ENCODE measurements at places on chromosomes 3 and 15. TPM values are rescaled to one million over a fixed set of nuclear protein-coding genes. Genes with fewer than 3 reads are reported as not detected.

- no peak overlapping the region for H3K27ac ChIP-seq
- no peaks in the 10 kb centered on the region for H3K4me1 ChIP-seq
- no peak overlapping the region for H3K4me3 ChIP-seq
- H3K27me3 ChIP-seq: no peaks in the 10 kb centered on the region
- no peaks in the 10 kb centered on the region for H3K36me3 ChIP-seq
Observed at GRCh38 chr3:111080413-111080812, 8.8 kb downstream of the NECTIN3 start.

GRCh38 chr3:126927846-126928245 lies 55.1 kb upstream of the PLXNA1 start:
- no peaks in the 10 kb centered on the region for H3K36me3 ChIP-seq
- no peaks in the 10 kb centered on the region for H3K4me1 ChIP-seq
- no peak overlapping the region for H3K27ac ChIP-seq
- H3K4me3 ChIP-seq: no peak overlapping the region

DNA sequence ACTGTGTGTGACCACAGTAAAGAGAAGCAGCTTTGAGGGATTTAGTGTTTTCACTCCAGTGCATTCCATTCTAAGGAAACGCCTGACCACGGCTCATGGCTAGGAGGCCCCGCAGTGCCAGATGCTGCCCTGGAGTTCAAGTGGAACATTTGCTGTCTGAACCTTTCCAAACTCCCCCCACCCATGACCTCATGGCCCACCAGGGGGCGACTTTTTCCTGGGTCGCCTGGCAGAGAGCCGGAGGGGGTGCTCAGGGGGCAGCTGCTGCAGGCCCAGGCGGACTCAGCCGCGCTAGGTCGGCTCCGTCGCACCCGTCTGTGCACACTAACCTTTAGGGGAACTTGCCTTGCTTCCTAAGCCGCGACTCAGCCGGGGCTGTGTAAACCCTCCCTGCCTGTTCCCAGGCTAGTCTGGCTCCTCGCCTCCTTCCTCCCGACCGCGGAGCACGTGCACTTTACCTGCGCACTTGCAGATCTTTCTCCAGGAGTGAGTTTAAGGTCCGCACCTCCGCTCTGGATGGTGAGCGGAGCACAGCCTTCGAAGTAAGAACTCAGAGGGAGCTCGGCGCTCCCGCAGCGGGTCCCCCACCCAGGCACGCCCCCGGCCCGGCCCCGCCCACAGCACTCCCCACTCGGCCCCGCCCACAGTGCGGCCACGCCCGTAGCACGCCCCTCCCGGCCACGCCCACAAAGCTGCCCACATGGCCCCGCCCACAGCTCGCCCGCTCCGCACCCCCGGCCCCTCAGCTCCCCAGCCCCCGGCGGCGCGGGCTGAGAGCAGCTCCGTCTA lies at the start of gene OCA2:
Gene OCA2 (minus strand): TSS at position 550 of the 789 bp plus-strand sequence. CDS start 17,441 bp downstream, outside the sequence.
- peak; percentile 49 for DNase-seq
- H3K36me3 ChIP-seq: no peaks in the 10 kb centered on the region
- no peak within 1 kb of the TSS for H3K4me3 ChIP-seq
- H3K27ac ChIP-seq: no peak within 1 kb of the TSS
- H3K4me1 ChIP-seq: peaks cover 40% of the 10 kb centered on the region

DNA sequence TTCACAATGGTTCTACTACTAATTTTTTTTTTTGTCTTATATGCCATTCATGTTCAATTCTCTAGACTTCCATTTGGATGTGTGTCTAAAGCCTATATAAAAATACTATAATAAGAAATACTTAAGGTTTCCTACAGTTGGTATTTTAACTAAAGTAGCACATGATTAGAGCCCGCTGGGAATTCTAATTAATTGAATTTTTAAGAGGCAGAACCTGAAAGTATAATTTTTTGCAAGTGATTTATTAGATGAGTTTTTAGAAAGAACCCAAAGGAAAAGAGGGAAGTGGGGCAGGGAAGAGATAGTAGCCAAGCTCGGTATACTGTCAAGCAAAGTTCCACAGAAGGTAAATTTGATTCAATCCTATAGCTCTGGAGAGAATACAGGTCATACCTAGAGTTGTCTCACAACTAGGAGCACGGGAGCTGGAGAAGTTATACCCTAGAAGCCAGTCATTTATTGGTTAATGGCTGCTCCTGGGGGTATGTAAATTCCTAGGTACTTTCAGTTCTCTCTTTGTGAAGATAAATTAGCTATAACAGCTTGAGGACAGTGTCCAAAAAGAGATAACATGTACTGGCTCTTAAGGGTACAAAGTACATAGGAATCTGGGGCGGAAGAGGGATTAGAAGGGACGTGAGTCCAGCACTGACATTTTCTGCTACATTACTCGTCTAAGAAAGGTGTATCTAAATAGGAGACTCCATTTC lies 225.6 kb downstream of the CNTN6 start:
- DNase-seq: no peak
- no peaks in the 10 kb centered on the region for H3K27me3 ChIP-seq
- no peaks in the 10 kb centered on the region for H3K36me3 ChIP-seq
- no peaks in the 10 kb centered on the region for H3K4me1 ChIP-seq

DNA sequence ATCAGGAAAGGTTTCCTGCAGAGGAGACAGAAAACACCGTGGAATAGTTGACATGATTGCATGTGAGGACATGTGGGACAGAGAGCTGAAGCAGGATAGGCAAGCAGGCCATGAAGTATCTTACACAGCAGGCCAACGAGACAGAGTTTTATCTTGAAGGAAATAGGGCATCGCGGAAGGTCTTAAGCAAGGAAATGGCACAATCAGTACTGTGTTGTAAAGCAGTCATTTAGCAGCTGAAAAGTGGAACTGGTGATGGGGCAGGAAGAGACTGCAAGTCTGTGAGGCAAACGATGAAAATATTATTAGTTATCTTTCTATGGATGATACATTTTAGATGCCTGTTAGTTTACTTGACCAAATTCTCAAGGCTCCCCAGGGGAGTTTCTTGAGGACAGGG lies 535.1 kb downstream of the SOX2 start:
- no peaks in the 10 kb centered on the region for H3K4me1 ChIP-seq
- H3K27me3 ChIP-seq: no peaks in the 10 kb centered on the region
- no peak overlapping the region for H3K4me3 ChIP-seq

DNA sequence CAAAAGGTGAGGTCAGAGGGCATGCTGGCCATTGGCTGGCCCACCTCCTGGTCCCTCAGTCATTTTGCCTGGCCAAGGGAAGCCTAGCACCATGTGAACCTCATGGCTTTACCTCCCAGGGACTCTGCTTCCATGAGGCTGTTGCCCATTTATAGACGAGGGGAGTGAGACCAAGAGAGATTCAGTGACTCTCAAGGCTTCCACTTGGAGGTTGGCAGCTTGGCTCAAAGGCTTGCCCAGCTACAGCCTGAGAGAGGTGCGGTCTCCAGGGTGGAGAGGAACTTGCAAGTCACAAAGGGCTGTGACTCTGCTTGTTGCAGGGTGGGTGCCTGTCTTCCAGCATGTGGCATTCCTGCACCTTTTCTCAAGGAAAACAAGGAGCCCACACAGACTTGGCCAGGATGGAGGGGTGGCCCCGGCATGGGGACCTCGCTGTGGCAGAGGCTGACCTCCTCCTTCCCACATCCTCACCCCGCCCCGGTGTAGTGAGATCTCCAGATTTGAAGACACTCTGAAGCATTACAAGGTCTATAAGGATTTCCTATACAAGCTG lies 24.5 kb downstream of the CFAP100 start:
- H3K36me3 ChIP-seq: no peaks in the 10 kb centered on the region
- no peak overlapping the region for H3K27ac ChIP-seq
- H3K27me3 ChIP-seq: no peaks in the 10 kb centered on the region
- H3K4me1 ChIP-seq: no peaks in the 10 kb centered on the region

DNA sequence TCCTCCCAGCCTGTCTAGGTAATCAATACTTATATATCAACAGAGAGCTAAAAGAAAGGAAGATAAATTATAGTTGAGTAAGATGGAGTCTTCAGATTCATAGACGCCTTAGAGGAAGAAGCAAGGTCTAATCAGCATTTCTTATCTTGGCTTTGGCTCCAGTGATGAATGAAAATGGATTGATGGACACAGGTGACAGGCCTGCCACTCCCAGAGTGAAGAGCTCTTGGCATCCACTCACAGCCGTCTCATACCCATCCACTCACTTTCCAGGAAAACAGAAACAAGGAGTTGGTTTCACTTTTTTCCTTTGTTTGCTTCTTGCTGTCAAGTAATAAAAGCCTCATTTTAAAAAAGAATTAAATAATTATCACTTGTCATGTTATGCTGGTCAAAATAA lies 168.2 kb downstream of the MFSD1 start:
- H3K4me3 ChIP-seq: no peak overlapping the region
- no peak overlapping the region for H3K27ac ChIP-seq
- no peak for DNase-seq
- no peaks in the 10 kb centered on the region for H3K4me1 ChIP-seq
- no peaks in the 10 kb centered on the region for H3K27me3 ChIP-seq

GRCh38 chr3:49869525-49870126 lies at the start of gene CAMKV:
Gene CAMKV (minus strand): TSS chr3:49869906. CDS start chr3:49862388, 7,518 bp downstream.
- H3K36me3 ChIP-seq: no peaks in the 10 kb centered on the region
- H3K4me1 ChIP-seq: peaks cover 17% of the 10 kb centered on the region
- DNase-seq: no peak
- peak within 1 kb of the TSS; percentile 28 for H3K4me3 ChIP-seq
- peaks cover 23% of the 10 kb centered on the region for H3K27me3 ChIP-seq

DNA sequence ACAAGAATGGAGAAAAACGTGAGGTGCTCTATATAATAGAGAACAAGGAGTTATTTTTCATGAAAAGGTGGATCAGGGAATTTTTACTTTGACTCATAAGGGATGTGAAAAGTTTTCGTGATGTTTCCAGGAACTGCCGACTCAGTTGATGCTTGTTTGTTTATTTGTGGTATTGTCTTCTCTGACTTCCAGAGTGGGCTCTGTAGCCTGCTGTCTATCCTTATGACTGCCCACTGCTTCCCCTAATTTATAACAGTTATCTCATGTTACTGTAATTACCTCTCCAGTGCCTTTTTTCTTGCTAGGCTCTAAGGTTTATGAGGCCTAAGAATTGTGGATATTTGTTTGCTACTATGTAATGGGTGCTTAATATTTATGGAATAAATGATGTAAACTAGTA lies 12.3 kb downstream of the ARL13B start:
- H3K4me3 ChIP-seq: no peak overlapping the region
- no peak for DNase-seq
- no peaks in the 10 kb centered on the region for H3K27me3 ChIP-seq
- H3K27ac ChIP-seq: no peak overlapping the region
- no peaks in the 10 kb centered on the region for H3K4me1 ChIP-seq

DNA sequence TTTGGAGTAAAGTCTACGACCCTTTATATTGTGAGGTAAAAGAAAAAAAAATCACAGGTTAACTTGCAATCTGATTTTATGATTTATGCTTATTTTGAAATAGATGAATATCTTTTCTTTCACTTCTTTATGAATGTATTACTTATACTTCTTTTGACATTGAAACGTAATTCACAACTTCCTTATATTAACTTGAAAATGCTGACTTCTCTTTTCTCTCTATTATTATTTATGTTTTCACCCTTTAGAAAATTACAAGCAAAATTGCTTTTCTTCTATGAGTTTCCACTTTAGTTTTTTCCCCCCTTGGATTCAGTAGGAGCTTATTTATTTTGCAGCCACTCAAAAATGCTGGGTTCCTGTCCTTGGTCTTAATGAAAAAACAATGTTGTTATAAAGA lies 25.4 kb downstream of the ACP3 start:
- DNase-seq: no peak
- H3K36me3 ChIP-seq: no peaks in the 10 kb centered on the region
- H3K27ac ChIP-seq: no peak overlapping the region

DNA sequence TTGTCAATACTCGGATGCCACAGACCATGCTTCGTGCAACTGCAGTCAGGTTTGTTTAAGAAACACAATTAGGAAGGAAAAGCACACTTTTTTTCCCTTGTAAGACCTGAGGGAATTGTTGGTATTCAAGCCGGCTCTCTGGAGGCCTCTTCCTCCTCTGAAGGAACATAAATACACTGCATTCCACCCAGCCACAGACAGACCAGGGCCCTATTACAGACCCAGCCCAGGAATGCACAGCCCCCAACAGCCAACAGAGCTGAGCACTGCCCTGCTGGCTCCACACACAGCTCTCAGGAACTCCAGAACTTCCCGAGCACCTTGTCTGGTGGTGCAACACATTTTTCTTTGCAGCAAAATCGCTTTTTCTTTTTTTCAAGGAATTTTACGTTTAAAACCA lies 488.7 kb upstream of the PROK2 start:
- peaks cover 33% of the 10 kb centered on the region for H3K4me1 ChIP-seq
- no peaks in the 10 kb centered on the region for H3K27me3 ChIP-seq
- H3K27ac ChIP-seq: no peak overlapping the region
- H3K4me3 ChIP-seq: no peak overlapping the region
- no peak for DNase-seq

- H3K27me3 ChIP-seq: no peaks in the 10 kb centered on the region
- no peak overlapping the region for H3K27ac ChIP-seq
- H3K36me3 ChIP-seq: no peaks in the 10 kb centered on the region
Observed at GRCh38 chr3:132726341-132726823, 4.2 kb upstream of the NPHP3 start.

DNA sequence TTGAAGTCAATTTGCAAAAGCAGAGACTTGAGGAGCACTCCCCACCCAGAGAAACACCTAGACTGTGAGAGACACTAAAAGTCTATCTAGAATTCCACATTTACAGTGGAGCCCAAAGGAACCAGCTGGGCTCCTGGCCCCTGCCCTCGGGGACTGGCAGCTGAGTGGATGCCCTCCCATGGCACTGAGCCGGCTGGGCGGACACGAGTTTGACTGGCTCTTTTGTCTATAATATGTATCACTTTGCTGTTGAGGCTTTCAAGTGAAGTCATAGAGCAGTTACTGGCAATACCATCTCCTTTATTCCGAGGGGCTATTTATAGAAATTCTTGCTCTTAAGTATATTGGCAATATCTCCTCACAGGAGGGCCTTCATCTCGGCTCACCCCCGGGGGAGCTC lies 65.8 kb upstream of the TNFAIP8L3 start:
- H3K4me3 ChIP-seq: no peak overlapping the region
- no peak overlapping the region for H3K27ac ChIP-seq
- DNase-seq: no peak
- H3K36me3 ChIP-seq: no peaks in the 10 kb centered on the region

GRCh38 chr3:172190980-172191379 lies 151.6 kb downstream of the FNDC3B start:
- H3K4me1 ChIP-seq: no peaks in the 10 kb centered on the region
- H3K4me3 ChIP-seq: no peak overlapping the region
- DNase-seq: no peak

DNA sequence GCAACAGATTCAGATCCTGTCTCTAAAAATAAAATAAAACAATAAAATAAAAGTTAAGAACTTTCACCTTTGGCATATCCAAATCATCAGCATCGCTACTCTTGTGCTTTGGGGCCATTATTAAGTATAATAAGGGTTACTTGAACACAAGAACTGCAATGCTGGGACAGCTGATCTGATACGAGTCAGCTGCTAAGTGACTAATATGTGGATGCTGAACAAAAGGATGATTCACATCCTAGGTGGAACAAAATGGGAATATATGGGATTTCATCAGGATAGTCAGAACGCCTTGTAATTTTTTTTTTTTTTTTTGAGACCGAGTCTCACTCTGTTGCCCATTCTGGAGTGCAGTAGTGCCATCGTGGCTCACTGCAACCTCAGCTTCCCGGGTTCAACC lies 29.7 kb downstream of the BUB1B start:
- no peaks in the 10 kb centered on the region for H3K27me3 ChIP-seq
- no peak overlapping the region for H3K4me3 ChIP-seq

The MAP6D1 gene
- 3.1 TPM for total RNA-seq

The PCLAF gene
- total RNA-seq: 0.39 TPM

The C3orf49 gene
- total RNA-seq: not detected

The CATSPER2 gene
- 12.8 TPM for total RNA-seq

The KIF15 gene
- total RNA-seq: 0.19 TPM

The UBA3 gene
- total RNA-seq: 81.0 TPM

Data from CD4-positive, alpha-beta memory T cell (primary cell).